ENCODE measurements at places on chromosomes 3 and 15. TPM values are rescaled to one million over a fixed set of nuclear protein-coding genes. Genes with fewer than 3 reads are reported as not detected.

DNA sequence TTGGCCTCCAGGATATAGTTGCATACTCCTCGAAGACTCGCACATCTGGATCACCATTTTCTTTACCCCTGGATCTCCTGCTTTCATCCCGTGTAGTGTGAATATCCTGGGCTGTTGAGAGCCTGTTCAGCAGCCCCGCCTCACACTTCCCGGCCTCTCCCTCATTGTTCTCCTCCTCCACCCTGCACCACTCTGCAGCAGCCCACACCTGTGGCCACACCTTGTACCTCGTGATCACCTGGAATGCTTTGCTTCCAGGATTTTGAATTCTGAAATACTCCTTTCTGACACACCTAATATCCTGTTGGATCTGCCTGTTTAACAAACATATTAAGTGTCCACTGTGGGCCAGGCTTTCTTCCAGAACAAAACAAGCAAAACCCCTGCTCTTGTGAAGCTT, 14.4 kb downstream of the ABHD17C start:
- no peak for DNase-seq

DNA sequence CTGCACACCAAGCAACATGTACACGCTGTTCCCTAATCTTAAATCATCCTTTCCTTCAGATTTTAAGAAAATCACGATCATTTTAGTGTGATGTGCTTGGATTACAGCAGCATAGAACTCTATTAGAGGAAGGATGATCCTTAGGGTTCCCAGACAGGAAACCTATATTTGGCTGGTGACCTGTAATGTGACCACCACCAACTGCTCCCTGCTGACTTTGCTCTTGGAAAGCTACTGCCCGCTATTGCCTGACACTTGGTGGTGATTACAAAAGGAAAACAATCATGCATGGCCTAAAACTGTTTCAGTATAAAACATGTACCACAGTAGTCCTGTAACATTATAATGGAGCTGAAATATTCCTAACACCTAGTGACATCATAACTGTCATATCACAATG, 27.2 kb upstream of the LMOD3 start:
- DNase-seq: no peak

- DNase-seq: no peak
Observed at GRCh38 chr15:88015228-88015860, 241.2 kb downstream of the NTRK3 start.

DNA sequence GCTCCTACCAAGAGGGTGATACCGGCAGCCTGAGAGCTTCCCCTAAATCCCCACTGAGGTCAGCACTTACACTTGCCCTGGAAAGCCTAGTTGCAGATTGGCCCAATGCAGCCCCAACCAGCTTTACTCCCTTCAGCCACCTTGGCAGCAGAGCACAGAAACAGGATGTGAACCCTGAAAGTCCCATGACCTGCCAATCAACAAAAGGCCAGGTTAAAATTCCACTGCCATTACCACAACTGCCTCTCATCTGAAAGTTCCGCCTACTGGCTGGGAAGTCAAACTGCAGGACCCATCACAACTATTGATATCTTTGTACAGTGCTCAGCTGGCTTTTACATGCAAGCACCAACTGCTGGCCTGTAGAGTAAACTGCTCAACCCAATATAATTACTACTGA, 156.2 kb downstream of the ZMAT3 start:
- no peak for DNase-seq

SMC4 gene
- 59.2 TPM for total RNA-seq

KCNAB1 gene
- 0.21 TPM for total RNA-seq

CCR2 gene
- total RNA-seq: not detected
